SK-N-SH (cell line): ENCODE measurements at places on chromosomes 6 and 20. TPM values are rescaled to one million over a fixed set of nuclear protein-coding genes. Genes with fewer than 3 reads are reported as not detected.

- no peak overlapping the region for H3K27ac ChIP-seq
- no peaks in the 10 kb centered on the region for H3K27me3 ChIP-seq
- no peak overlapping the region for H3K4me3 ChIP-seq
Observed at GRCh38 chr20:10954137-10954840, 280.5 kb upstream of the JAG1 start.

DNA sequence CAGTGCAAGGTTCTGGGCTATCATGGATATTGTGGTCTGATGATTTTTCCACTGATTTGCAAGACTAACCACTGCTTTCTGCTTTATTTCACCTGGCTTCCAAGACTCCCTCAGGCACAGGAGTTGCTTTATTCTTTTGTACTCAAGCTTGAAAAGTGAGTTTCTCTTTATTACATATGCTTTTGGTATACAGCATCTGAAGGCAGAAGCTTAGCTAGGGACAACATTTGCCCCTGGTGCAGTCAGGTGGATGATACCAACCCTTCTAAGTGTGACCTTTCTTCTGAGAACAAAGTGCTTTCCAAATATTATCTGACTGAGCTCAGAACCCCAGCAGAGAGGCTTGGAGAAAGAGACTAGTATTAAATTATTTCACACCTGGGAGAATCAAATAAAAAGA is 94.0 kb upstream of the PHACTR1 start:
- H3K4me1 ChIP-seq = no peaks in the 10 kb centered on the region
- no peaks in the 10 kb centered on the region for H3K27me3 ChIP-seq
- H3K36me3 ChIP-seq = no peaks in the 10 kb centered on the region
- no peak overlapping the region for H3K27ac ChIP-seq

DNA sequence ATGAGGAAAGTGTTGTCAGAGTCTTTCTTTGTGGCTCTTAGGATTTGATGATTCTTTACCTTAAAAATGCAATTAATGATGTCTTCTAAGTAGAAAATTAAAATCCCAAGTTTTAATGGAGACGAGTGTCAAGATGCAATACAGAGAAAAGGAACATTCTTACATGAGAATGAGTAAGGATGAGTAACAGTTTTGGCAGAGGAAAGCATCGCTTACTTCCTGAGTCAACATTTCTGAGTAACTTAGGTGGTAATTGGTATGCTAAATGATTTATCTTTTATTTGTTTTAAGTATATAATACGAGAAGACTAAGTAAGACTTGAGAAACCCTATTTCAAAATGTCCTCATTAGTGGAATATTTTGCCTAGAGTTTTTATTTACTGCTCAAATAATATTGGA is 101.3 kb downstream of the RTN4IP1 start:
- DNase-seq = no peak
- peaks cover 7% of the 10 kb centered on the region; the same call in 1 of the 2 replicates for H3K36me3 ChIP-seq
- H3K4me1 ChIP-seq = no peaks in the 10 kb centered on the region; the same call in 1 of the 2 replicates
- H3K27me3 ChIP-seq = no peaks in the 10 kb centered on the region

The SCUBE3 gene
- polyA plus RNA-seq = 1.8 and 2.0 TPM in 2 replicates

The TLDC2 gene
- 0.02 and 0.08 TPM in 2 replicates for polyA plus RNA-seq
